ENCODE measurements at places on chromosomes 1 and 21. TPM values are rescaled to one million over a fixed set of nuclear protein-coding genes. Genes with fewer than 3 reads are reported as not detected.

The GNG12 gene
- polyA plus RNA-seq, result 107 TPM

The NR1I3 gene
- 3.5 TPM for polyA plus RNA-seq

- no peak for DNase-seq
Observed at GRCh38 chr1:226482196-226482595, 66.4 kb upstream of the STUM start.

DNA sequence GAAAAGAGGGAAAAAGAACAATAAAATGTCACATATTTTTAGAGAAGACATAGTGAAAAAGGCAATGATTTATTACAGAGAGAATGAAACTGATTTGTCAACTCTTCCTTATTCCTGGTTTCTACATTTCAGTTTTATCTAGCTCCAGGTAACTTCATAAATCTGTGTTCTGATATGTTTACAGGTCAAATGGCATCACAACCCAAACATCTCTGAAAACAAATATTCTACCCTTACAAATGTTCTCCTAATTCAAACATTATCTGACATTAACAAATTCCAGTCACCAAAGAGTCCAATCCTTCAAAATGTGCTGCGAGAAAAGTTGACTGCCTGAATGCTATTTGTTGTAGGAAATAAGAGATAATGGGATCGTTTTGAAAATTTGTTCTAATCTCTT lies 20.2 kb downstream of the EXTL2 start:
- DNase-seq, result no peak

- no peak for DNase-seq
Observed at GRCh38 chr1:10905841-10906655, 106.4 kb upstream of the TARDBP start.

GRCh38 chr1:165688046-165688445 lies 10.3 kb downstream of the ALDH9A1 start:
- no peak for DNase-seq

- no peak for DNase-seq
Observed at GRCh38 chr21:42232176-42232825, 13.4 kb downstream of the ABCG1 start.

DNA sequence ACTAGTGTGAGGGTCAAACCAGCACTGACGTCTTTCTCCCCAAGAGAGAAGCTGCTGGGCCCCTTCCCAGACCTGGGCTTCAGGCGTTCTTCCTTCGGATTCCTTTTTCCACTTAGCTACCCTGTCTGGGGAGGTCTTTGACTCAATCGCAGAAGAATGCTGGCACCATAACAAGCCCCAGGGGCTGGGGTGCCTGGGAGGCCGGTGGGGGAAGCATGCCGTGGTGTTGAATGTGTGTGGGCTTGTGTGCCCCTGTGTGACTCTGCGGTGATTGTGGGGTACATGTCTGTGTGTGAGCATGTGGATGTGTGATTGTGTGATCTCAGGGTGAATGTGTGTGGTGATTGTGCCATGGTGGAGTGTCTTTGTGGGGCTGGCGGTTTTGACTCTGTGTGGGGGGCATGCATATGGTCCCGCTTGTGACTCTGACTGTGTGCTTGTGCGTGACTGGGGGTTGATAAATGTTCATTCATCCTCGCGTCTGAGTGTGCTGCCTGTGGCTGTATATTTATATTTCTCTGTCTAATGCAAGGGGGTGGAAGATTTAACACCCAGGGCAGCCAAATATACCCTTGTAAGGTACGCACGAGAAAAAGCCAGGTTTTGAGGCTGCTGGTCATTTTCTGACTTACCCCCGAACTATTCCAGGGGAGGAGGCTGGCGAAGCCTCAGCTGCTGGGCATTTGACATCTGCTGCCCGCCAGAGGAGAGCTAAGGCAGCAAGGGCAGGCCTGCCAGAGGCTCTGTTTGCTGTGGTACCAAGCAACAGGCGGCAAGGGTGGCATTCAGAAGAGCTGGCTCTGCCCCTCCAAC lies 1.1 kb upstream of the SYNC start:
- DNase-seq, result no peak
